ENCODE measurements at places on chromosomes 13 and 19.

DNA sequence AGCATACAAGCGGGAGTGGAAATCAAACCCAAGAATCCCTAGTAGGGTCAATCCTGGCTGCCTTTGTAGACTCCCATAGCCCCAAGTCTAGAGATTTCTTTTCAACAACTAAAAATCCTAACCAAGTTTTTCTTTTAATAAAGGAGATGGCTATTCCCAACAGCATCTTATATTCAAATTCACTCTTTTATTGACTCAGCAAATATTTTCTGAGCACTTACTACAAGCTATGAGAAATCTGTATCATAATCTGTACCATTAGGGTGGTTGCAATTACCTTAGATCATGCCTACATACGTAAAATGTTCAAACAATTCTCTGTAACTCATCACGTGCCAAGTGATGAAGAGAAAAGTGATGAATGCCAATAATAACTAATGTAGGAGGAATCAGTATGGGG is 54.5 kb downstream of the LNX2 start:
- DNase-seq = no peak

- DNase-seq = no peak
These were observed 16.6 kb downstream of the MED4 start for GRCh38 chr13:48078251-48078656.

GRCh38 chr19:47057328-47057727 is 8.9 kb upstream of the TMEM160 start:
- DNase-seq = no peak

- no peak for DNase-seq
These were observed 48.8 kb downstream of the TPT1 start for GRCh38 chr13:45292176-45292575.

DNA sequence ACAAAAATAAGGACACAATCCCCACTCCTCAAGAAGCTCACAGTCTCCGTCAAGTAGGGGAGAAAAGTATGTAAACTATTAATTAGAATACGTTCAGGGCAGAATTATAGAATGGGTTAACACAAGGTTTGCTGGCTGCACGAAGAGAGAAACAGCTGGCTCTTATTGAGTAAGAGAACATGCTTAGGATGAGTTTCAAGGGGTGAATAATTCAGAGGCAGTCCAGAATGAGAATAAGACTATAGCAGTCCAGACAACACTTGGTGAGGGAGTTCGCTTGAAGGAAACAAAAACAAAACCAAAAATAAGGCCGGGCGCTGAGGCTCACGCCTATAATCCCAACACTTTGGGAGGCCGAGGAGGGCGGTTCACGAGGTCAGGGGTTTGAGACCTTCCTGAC is 61.9 kb downstream of the THSD1 start:
- DNase-seq = no peak

GRCh38 chr13:62482351-62482750 is 1066.7 kb upstream of the PCDH20 start:
- DNase-seq = no peak

DNA sequence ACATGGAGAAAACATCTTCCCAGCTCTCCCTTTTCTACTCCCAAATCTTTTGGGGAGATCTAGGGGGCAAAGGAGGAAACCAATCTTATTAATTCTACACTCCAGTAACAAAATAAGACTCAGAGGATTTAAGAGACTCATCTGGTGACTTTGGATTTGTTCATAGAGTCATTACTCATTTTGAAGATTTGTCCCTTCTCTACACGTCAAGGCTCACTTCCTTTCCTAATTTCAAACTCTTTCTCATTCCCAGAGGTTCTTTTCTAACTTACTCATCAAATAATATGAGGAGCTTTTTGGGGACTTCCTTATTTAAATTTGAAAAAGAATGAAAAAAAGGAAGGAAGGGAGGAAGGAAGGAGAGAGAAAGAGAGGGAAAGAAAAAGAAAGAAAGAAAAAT is 14.4 kb downstream of the SIAH3 start:
- DNase-seq = no peak

Data from stimulated activated CD8-positive, alpha-beta memory T cell treated with anti-CD3 and anti-CD28 coated beads, Interleukin-4, amount 100 ng/mL, for 1 hour (primary cell).